ENCODE measurements at places on chromosomes 1 and 21.

GRCh38 chr1:175204330-175204729 is 11.8 kb upstream of the KIAA0040 start:
- no peak for DNase-seq

DNA sequence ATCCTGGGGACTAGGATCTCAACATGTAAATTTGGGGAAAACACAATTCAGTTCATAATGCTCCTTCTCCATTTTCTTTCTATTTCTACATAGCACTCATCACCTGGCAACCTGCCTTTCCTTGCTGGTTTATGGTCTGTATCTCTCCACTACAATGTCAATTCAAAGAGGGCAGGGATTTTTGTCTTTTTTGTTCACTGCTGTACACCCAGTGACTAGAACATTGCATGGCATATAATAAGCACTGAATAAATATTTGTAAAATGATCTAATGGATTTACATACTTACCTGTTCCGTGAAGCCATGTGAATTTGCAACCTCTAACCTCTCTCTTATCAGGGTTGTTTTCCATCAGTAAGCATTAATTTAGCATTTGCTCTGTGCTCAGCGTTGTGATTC is 27.4 kb upstream of the TBX15 start:
- no peak for DNase-seq

- DNase-seq = no peak
These were observed 572 bp downstream of the LPGAT1 start for GRCh38 chr1:211830055-211830327.

- no peak for DNase-seq
These were observed 50.1 kb downstream of the COL18A1 start for GRCh38 chr21:45454926-45455673.

- no peak for DNase-seq
These were observed 33.8 kb upstream of the ATF3 start for GRCh38 chr1:212574732-212575131.

DNA sequence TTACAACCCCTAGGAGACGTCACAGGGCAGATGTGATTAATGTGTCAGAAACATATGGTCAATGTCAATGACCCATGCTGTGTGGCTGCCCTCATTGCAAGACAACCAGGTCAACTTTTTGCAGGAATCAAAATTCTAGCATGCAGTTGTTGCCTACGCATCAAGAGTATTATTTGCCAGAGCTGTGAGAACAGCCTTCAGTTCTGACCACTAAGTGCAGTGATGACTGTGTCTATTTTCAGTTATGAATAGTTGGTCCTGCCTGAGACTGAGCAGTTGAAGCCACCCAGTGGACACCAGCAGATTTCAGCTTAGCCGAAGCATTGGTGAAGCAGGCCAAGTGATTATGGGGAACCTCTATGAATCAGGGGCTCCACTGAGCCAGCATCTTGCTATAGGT is 47.3 kb downstream of the LYPLAL1 start:
- no peak for DNase-seq

DNA sequence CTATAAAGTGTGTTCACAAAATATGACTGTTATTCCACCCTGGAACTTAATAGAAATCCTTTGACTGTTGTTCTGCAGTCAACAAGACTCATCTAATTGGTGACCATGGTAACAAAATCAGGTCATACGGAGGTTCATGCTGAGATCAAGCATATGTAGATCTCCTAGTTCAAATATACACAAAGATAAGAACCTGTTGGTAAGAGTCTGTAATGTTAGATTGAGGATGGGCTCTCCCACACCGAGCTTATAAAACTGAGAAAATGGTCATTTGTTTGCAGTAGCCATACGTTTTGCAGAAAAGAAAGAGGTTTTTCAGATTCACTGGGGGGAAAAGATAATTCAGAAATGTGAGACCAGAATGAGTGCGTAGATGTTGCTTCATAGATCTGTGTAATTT is 468.1 kb downstream of the RPS6KC1 start:
- no peak for DNase-seq

DNA sequence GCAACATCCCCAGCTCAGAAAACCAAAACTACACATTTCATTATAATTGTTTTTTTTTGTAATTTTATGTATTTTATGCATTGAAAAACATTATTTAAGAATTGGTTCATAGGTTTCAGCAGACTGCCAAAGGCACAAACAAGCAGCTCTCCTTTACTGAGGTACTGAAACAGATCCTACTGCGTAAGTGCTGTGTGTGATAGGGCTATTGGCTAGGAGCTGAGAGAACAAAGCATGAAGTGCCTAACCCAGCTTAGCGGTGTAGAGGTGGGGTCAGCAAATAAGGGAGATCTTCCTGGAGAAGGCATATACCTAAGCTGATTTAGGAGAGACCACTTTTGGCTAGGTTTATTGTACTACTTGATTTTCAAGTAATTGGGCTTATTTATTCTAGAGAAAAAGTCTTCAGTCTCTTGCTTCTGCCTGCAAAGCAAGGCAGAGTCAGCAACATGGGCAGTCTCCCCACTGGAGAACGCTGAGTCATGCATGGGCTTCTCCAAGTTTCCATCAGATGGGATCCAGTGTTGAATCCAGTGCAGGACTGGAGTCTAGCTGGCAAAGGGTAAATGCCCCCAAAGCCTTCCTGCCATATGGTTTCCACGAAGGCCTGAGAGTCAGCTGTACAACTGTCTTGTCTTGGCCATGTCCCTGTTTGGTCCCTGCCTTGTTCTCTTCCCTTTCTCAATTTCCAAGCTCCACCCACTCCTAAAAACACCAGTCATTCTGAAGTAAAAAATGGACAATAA is 18.0 kb upstream of the YTHDF2 start:
- DNase-seq = no peak
